ENCODE measurements at places on chromosomes 12 and 14.
A peak's percentile ranks its signal among the peaks of the same experiment; 100 is the strongest.

DNA sequence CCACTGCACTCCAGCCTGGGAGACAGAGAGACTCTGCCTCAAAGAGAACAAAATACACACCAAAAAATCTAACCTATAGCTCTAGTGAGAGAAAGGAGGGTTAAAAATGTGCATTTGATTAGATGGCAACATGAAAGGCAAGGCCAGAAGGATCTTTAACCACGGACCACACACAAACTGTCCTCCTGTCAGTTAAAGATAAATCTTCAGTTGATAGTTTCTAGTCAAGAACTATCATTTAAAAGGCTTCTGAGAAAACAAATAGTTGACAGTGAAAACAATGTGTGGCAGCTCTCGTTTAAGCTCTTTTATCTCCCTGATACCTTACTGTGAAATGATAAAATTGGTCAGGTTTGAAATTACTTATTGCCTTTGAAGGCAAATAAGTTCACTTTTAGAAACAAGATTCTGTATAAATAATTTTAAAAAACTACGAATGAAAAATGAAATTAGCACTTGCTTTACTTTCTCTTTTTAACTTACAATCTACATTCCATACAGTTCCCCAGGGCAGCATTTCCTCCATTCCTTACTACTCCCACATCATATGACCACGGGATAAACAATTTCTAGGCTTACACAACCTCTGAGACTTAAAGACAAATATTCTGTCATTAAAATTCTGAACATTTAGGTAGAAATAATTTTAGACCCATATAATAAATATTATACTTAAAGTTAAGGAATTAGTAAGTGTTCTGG lies 71.4 kb upstream of the GNPNAT1 start:
- no peak for DNase-seq

GRCh38 chr12:28539691-28540323 lies 349.6 kb downstream of the CCDC91 start:
- no peak for DNase-seq

DNA sequence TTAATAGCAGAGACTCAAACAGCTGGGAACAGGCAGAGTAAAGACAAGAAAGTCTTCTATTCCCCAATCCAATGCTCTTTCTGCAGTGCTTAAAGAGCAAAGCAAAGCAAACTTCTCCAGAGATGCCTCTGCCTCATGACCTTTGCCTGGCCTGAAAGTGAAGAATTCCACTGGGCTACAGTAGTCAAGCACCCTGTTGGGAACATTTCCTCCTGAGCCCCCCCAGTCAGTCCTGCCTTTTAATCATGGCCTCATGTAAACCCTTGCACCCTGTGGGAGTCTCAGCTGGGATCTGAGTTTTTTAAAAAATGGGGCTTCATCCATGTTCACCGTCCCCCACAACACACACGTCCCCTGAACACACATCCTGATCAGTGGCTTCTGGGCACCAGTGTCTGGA lies 62.7 kb upstream of the TSPAN11 start:
- DNase-seq: no peak

- DNase-seq: no peak
These were observed at the start of gene INHBE for GRCh38 chr12:57454566-57455373. INHBE (plus strand) TSS chr12:57455307; CDS start chr12:57455537, 230 bp downstream.

DNA sequence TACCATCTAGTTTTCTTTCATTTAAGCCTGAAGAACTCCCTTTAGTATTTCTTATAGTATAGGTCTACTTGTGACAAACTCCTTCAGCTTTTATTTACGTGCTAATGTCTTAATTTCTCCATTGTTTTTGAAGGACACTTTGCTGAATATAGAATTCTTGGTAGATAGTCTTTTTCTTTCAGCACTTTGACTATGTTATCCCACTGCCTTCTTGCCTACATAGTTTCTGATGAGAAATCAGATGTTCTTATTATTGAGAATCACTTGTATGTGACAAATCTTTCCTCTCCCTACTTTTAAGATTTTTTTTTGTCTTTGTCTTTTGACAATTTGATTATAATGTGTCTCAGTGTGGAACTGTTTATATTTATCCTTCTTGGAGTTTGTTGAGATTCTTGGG lies 5.1 kb upstream of the MIS18BP1 start:
- DNase-seq: no peak

DNA sequence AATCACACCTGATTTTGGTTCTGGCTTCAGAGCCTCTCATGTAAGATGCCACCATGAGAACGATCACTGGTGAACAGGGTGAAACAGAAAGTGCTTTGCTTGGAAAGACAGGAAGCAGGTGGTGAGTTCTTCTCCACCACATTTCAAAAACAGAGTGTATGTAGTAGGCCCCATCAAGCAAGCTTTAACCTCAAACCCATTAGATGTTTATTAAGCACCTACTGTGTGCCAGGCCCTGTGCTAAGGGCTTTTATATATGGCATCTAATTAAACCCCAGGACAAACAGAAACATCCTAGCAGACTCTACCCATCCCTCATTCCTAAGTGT lies 47.8 kb upstream of the MED13L start:
- no peak for DNase-seq

- DNase-seq: no peak
These were observed 395.9 kb downstream of the EGLN3 start for GRCh38 chr14:33554988-33555387.

DNA sequence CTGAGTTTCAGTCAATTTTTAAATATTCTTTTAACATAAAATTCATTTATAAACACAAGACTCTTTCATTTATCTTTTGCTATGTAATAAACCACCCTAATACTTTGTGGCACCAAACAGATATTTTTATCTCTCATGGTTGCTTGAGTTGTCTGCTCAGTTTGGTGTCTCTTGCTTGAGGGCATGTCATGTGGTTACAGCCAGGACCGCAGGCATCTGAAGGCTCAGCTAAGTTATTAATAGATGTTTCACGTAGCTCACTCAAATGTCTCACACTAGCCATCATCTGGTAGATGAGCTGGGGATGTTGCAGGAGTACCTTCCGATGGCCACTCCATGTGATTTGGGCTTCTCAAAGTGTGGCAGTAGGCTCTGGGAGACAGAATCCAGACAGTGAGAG lies 597.8 kb downstream of the ETNK1 start:
- DNase-seq: no peak

- DNase-seq: no peak
These were observed 11.0 kb upstream of the RHOJ start for GRCh38 chr14:63193236-63193635.

- no peak for DNase-seq
These were observed 176.7 kb downstream of the DPF3 start for GRCh38 chr14:72717220-72717619.

- DNase-seq: no peak
These were observed at the start of gene TNFAIP2 for GRCh38 chr14:103122947-103123633. TNFAIP2 (plus strand) TSS chr14:103123461; CDS start chr14:103126458, 2,997 bp downstream.

DNA sequence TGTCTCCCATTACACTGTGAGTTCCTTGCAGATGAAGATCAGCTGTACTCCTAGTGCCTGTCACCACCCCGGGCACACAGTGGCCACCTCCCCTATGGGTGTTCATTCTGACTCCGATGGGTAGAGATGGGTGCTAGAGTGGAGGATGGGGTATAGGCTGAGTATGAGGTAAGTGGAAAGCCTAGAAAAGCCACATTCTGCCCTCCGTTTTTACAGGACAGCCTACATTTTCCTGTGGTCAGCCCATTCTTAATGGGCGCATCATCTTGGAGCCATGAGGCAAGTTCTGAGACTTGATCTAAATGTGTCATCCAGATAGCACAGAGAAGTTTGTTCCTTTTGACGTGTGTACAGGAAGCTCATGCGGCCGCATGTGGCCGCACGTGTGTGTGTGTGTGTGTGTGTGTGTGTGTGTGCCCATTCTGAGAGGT lies 166.7 kb upstream of the HIF1A start:
- no peak for DNase-seq

DNA sequence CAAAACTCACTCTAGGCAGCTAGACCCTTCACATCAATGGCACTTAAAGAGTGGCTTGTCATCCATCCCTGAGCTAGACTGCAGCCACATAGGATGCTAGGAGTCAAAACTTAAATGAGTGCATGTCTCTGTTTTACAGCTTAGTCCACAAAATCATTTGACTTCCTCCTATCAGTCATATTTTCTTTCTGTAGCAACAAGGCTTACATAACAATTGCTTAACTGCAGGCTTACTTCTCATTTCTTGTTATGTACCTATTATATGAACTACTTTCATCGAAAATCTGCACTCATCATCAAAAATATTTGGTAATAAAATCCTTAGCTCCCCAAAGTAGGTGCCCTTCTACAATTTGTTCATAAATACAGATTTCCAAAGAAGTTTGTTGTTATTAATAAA lies 30.1 kb downstream of the CLEC1A start:
- DNase-seq: no peak

DNA sequence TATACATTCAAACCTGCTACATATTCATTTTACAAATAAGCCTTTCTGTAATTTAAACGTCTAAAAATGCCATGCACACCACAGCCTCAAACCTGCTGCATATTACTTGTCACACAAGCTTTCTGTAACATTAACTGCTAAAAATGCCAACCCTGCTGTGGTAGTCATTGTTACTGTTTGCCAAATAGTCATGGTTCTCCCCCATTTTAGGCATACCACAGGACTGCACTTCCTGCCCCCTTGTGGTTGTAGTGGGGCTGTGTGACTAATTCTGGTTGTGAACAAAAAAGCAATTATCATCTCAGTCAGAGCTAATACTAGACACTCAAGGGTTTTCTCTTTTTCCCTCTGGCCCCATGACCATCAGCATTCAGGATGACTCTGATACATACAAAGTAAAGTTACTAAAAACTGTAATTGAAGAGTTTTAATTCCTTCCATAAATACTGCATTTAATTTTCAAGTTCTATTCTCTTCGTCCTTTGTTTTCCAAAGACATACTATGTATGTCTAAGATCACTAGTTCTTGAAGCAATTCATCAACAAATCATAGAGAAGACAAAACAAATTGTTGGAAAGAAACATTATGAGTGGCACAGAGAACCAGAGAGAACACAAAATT lies 5.7 kb upstream of the SLC35F4 start:
- no peak for DNase-seq

GRCh38 chr12:61188801-61189595 lies 1071.2 kb upstream of the USP15 start:
- DNase-seq: no peak

DNA sequence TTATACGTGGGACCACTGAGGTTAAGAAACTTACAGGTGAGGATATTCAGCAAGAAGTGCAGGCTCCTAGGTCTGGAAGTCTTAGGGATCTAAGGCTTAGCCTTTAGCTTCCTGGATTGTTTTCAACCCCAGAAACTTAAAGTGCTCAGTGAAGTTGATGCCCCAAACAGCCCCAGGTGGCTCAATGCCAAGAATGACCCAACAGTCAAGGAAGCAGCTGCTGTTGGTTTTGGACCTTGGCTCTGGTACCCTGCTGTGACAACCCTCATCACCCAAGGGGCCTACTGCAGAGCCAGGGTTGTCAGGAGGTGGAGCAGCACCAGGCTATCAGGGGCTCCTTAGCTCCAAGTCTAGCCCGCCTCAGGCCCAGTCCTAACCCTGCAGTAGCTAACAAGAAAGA lies 36.8 kb downstream of the VDR start:
- DNase-seq: no peak

GRCh38 chr12:11756523-11756922 lies 107.0 kb downstream of the ETV6 start:
- no peak for DNase-seq

- no peak for DNase-seq
These were observed 22.5 kb upstream of the STAC3 start for GRCh38 chr12:57273516-57273915.

- no peak for DNase-seq
These were observed 1.9 kb upstream of the VRK1 start for GRCh38 chr14:96795109-96795828.

DNA sequence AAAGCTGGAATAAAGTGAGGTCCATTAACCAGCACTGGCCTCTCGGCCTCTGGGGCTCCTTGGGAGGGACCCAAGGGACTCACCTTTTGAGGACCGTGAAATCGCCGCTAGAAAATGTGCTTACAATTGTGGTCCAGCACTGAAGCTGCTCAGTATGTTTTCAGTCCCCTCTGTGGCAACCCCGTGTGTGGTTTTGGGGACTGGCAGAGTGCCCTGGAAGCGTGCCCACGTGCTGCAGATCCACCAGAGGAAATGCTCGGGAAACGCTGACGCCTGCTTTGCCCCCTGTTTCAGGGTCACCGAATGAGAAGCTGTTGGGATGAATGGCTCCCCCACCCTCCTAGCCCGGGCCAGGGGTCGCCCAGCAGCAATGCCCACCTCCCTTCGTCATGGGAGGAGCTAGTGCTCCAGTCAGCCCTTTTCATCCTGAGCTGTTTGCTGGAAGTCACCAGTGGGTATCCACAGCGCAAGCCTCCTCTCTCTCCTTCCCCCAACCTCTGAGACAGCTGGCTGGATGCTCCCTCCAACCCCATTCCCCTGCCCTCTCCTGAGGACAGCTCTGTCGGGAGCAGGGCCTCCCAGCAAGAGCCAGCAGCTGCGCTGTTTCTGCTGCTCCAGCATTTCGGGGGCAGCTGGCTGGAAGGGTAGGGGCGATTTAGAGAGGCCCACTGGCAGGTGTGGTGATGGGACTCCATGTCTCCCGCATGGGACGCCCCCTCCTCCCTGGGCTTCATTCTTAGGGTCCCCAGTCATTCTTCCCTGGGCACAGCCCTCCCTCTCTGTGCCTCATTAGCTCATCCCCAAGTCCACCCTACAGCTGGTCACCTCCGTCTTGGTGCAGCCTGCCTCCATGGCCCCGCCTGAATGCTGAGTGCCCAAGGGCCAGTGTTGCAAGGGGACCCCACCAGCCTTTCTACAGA lies 33.2 kb upstream of the PPP1R13B start:
- DNase-seq: peak; percentile 82

DNA sequence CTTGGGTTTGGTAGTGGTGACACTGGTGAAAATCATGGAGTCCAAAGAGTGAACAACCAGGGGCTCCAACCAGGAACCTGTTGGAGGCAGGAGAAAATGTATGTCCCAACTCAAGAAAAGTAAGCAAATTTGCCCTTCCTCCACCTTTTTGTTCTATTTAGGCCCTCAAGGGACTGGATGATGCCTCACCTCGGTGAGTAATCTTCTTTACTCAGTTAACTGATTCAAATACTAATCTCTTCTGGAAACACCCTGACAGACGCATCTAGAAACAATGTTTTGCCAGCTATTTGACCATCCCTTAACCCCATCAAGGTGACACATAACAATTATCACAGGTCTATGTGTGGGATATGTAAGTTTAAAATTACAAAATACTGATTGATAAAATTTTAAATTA lies 272.4 kb upstream of the FOXG1 start:
- DNase-seq: no peak

Data from tibial nerve (tissue), 4 donors.